ENCODE measurements at places on chromosomes 5 and 9.

- DNase-seq = no peak
Observed at GRCh38 chr5:10701567-10702039, 59.4 kb downstream of the DAP start.

DNA sequence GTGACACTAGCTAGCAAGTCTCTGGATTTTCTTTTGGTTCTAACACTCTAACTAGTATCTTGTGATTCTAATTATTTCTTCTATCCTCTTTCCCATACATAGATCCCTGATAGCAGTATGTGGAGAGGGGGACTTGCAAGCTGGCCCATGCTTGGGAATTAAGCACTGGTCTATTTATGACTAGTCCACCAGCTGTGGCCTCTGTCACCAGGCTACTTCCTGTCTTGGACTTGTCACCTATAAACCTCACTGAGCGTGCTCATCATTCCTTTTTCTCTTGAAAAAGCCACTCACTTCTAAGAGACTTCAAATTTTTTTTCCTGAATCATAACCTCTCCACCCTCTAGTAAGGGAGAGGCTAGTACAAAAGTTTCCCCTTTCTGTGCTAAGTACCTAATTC, 32.3 kb upstream of the MAMDC2 start:
- no peak for DNase-seq

GRCh38 chr5:152556784-152557183, 151.7 kb upstream of the NMUR2 start:
- DNase-seq = no peak

GRCh38 chr5:180294411-180294810, 2.5 kb upstream of the MAPK9 start:
- DNase-seq = peak; percentile 38

DNA sequence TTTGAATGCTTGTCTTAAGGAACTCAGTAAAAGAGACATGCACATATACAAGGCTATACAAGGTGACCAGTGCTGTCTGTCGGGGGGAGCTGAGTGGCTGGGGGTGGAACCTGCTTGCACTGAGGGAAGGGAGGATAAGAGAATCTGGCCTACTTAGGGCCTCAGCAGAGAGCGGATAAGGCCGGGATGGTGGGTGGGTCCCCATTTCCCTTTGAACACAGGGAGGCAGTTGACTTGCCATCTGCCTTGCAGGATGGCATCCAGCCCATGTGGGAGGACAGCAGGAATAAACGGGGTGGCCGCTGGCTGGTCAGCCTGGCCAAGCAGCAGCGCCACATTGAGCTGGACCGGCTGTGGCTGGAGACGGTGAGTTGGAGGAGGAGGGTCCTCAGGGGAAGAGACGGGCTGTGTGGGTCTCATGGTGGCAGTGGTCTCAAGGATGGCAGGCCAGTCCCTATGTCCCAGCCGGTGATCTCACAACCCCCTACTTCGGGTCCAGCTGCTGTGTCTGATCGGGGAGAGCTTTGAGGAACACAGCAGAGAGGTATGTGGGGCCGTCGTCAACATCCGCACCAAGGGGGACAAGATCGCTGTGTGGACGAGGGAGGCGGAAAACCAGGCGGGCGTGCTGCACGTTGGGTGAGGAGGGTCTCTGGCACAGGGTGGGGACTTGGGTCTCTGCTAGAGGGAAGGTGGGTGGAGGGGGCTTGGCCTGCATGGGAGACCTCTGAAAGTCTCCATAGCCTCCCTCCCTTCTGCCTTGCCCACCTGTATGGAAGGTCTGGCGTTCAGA, 2.2 kb upstream of the TSPAN17 start:
- no peak for DNase-seq

DNA sequence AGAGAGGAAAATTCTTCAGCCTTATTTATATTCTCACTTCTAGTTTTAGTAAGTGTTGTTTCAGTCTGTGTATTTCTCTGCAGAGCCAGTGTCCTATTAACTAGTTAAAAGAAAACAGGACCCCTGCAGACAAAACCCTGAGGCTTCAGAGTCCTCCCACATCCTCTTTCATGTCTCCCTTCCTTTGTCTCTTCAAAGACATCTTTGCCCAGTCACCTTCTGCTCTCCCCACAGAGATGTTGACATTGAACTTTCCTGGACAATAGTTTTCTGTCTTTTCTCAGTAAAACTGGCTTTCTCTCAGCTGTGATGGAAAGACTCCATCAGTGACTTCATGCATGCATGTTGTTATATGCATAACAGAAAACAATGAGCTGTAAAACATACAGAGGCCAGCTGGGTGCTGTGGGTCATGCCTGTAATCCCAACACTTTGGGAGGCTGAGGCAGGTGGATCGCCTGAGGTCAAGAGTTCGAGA, 20.2 kb downstream of the GRAMD2B start:
- DNase-seq = no peak

Data from activated CD8-positive, alpha-beta memory T cell treated with anti-CD3 and anti-CD28 coated beads, Interleukin-2, amount 50 U/mL, for 48 hours (primary cell).